ENCODE measurements at places on chromosomes 5 and 9. TPM values are rescaled to one million over a fixed set of nuclear protein-coding genes. Genes with fewer than 3 reads are reported as not detected.
A peak's percentile ranks its signal among the peaks of the same experiment; 100 is the strongest.

The SLC34A3 gene
- total RNA-seq = not detected

The PRDM9 gene
- not detected for total RNA-seq

The FOXD4 gene
- total RNA-seq = not detected

The FGF10 gene
- total RNA-seq = not detected

The F2RL1 gene
- 2.9 TPM for total RNA-seq

The CYLC2 gene
- not detected for total RNA-seq

DNA sequence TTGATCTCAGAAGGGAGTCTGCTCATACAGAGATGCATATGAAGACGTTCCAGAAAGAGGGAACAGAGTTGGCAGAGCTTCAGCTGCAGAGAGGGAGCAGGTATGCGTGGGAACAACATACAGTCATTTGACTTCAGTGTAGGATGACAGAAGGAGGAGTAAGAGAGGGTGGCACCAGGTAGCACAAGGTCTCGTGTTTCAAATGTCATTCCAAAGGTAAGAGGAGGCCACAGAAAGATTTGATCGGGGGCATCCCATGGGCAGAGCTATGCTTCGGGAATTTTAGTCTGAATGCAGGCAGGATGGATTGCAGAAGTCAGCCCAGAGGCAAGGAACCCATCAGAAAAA is 367.1 kb downstream of the CDK5RAP2 start:
- no peaks in the 10 kb centered on the region for H3K27me3 ChIP-seq
- no peak overlapping the region for H3K4me3 ChIP-seq
- no peak overlapping the region for H3K27ac ChIP-seq
- no peak for DNase-seq
- no peaks in the 10 kb centered on the region for H3K4me1 ChIP-seq

GRCh38 chr9:113621980-113622379 is 158.5 kb downstream of the RGS3 start:
- H3K4me3 ChIP-seq = no peak overlapping the region
- H3K36me3 ChIP-seq = no peaks in the 10 kb centered on the region
- H3K4me1 ChIP-seq = peaks cover 42% of the 10 kb centered on the region
- DNase-seq = no peak

DNA sequence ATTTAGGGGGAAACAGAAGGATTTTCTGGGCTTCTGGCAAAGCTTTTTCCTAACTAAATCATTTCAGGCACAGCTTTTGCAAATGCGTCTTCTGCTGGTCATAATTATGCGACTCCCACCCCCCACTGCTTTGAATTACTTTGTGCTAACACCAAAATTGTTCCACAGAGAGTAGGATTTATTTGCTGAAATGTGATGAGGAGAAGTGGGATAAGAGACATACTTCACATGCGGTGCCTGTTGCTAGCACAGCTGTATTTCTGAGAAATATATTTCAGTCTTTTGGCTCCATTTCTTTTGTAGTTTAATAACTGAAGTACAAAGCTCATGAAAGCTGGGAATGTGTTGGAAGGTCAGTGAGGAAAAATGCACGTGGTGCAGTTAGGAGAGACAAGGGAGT is 83.2 kb upstream of the TAS2R1 start:
- H3K27me3 ChIP-seq = peaks cover 7% of the 10 kb centered on the region
- H3K36me3 ChIP-seq = no peaks in the 10 kb centered on the region
- H3K4me3 ChIP-seq = no peak overlapping the region

DNA sequence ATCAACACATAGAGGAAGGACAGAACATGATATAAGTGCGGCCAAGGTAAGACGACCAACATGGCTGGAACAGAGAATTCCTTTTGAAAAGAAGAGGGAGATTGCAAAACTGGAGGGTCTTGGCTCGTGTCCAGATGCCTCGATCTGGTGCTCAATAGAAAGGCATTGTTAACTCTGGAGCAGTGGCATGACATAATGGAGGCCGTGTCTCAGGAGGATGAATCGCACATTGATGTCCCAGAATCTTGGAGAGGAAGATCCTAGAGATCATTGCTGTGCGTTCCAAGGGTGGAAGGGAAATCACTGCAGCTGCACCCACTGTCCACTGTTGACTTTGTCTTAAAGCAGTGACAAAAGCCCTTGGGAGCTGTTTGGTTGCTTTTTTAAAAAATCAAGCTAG is 30.9 kb downstream of the GRAMD2B start:
- H3K27me3 ChIP-seq = no peaks in the 10 kb centered on the region
- peaks cover 8% of the 10 kb centered on the region for H3K36me3 ChIP-seq
- H3K27ac ChIP-seq = no peak overlapping the region
- H3K4me3 ChIP-seq = no peak overlapping the region
- peaks cover 56% of the 10 kb centered on the region for H3K4me1 ChIP-seq

DNA sequence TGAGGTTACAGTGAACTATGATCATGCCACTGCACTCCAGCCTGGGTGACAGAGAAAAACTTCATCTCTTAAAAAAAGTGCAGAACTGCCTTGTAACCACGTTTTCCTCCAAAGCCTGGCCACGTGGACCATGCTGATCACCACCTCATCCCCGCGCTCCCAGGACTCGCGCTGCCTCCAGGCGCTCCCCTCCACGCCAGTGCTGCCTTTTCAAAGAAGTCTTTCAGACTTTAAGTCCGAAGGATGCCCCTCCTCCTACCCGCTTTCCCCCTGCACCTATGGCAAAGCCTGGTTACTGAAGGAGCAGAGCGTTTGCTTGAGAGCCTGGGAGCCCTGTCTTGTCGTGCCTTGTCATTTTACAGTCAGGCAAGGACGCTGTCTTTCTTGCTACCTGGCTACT is 43.8 kb downstream of the HABP4 start:
- peaks cover 13% of the 10 kb centered on the region for H3K36me3 ChIP-seq
- no peak overlapping the region for H3K27ac ChIP-seq
- H3K27me3 ChIP-seq = no peaks in the 10 kb centered on the region
- peaks cover 12% of the 10 kb centered on the region for H3K4me1 ChIP-seq
- H3K4me3 ChIP-seq = no peak overlapping the region

- no peak overlapping the region for H3K27ac ChIP-seq
- H3K4me3 ChIP-seq = no peak overlapping the region
- H3K36me3 ChIP-seq = no peaks in the 10 kb centered on the region
- peaks cover 18% of the 10 kb centered on the region for H3K27me3 ChIP-seq
These were observed 90.3 kb downstream of the DIRAS2 start for GRCh38 chr9:90552317-90552716.

- peaks cover 8% of the 10 kb centered on the region for H3K36me3 ChIP-seq
- no peak for DNase-seq
- no peak overlapping the region for H3K27ac ChIP-seq
- H3K4me1 ChIP-seq = no peaks in the 10 kb centered on the region
- no peak overlapping the region for H3K4me3 ChIP-seq
These were observed 46.6 kb downstream of the ANGPTL2 start for GRCh38 chr9:127075624-127076372.

GRCh38 chr9:123360161-123361085 is 4.4 kb downstream of the CRB2 start:
- H3K4me1 ChIP-seq = peaks cover 3% of the 10 kb centered on the region
- DNase-seq = peak; percentile 38
- no peak overlapping the region for H3K27ac ChIP-seq
- H3K27me3 ChIP-seq = peaks cover 2% of the 10 kb centered on the region

DNA sequence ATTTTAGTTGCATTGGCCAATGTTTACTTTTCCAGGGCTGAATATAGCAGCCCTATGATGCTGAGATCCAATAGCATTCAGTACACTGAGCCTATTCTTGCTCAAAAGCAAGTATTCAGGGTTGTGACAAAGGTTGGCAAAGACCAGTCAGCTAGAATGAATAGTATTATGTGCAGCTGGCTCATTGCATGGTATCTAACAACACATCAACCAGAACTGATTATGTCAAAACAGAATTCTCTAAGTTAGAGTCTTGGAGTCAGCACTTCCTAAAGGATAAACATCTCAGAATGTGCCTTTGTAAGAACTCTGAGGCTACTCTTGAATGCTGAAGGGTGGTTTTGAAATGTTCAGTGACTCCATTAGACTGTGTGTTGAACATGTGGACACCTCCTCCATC is 774.5 kb upstream of the RGMB start:
- no peaks in the 10 kb centered on the region for H3K27me3 ChIP-seq
- no peak overlapping the region for H3K4me3 ChIP-seq
- no peak overlapping the region for H3K27ac ChIP-seq
- no peaks in the 10 kb centered on the region for H3K36me3 ChIP-seq
- H3K4me1 ChIP-seq = no peaks in the 10 kb centered on the region

GRCh38 chr5:39608024-39608423 is 183.2 kb upstream of the DAB2 start:
- H3K27ac ChIP-seq = no peak overlapping the region
- no peak for DNase-seq
- peaks cover 3% of the 10 kb centered on the region for H3K27me3 ChIP-seq
- H3K4me1 ChIP-seq = no peaks in the 10 kb centered on the region
- no peaks in the 10 kb centered on the region for H3K36me3 ChIP-seq

- H3K4me1 ChIP-seq = peaks cover 37% of the 10 kb centered on the region
- H3K27ac ChIP-seq = peak overlapping the region; percentile 97
- DNase-seq = no peak
- H3K4me3 ChIP-seq = peak overlapping the region; percentile 91
These were observed 649 bp downstream of the AP3B1 start for GRCh38 chr5:78293851-78294247.

DNA sequence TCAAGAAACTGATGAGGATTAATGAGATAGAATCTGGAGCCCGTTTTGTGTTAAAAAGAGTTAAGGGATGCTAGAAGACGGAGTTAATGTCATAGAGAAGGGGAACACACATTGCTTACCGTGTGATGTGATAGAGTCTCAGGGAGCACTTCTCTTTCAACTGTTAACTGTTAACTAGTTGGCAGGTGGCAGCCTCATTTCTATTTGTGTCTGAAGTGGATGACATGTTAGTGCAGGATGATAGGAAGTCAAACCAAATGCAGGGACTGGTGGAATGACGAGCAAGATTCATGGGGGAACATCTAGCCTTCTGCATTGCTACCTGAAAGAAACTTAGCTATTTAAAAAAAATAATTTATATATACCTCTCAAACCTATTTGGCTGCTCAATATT is 222.7 kb downstream of the MAST4 start:
- H3K36me3 ChIP-seq = peaks cover 2% of the 10 kb centered on the region
- H3K4me1 ChIP-seq = peaks cover 26% of the 10 kb centered on the region
- no peak overlapping the region for H3K27ac ChIP-seq

DNA sequence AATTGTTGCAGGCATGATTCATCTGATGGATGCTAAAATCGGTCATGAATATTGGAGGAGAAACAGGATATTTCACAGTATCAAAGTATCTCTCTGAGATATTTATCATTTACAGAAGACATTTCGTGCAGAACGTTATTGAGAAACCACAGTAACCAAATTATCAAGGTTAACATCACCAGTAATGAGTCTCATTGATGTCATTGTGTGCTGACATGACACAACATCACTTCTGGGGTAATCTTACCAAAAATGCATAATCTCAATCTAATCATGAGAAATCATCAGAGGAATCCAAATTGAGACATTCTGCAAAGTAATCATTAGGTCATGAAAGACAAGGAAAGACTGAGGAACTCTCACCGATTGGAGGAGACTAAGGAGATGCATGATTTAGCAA is 42.7 kb downstream of the C5orf22 start:
- no peak for DNase-seq
- H3K27ac ChIP-seq = no peak overlapping the region
- no peaks in the 10 kb centered on the region for H3K36me3 ChIP-seq
- H3K27me3 ChIP-seq = peaks cover 14% of the 10 kb centered on the region
- H3K4me3 ChIP-seq = no peak overlapping the region
- no peaks in the 10 kb centered on the region for H3K4me1 ChIP-seq

GRCh38 chr5:27590503-27590902 is 552.1 kb upstream of the CDH9 start:
- H3K27ac ChIP-seq = no peak overlapping the region
- H3K4me1 ChIP-seq = no peaks in the 10 kb centered on the region
- no peak overlapping the region for H3K4me3 ChIP-seq
- no peak for DNase-seq
- H3K27me3 ChIP-seq = no peaks in the 10 kb centered on the region
- no peaks in the 10 kb centered on the region for H3K36me3 ChIP-seq

GRCh38 chr9:130532426-130533080 is 46.8 kb upstream of the FUBP3 start:
- H3K4me3 ChIP-seq = no peak overlapping the region
- H3K36me3 ChIP-seq = no peaks in the 10 kb centered on the region
- peaks cover 11% of the 10 kb centered on the region for H3K4me1 ChIP-seq
- DNase-seq = no peak
- peaks cover 29% of the 10 kb centered on the region for H3K27me3 ChIP-seq

GRCh38 chr5:143044265-143044664 is 274.1 kb downstream of the ARHGAP26 start:
- DNase-seq = no peak
- peaks cover 18% of the 10 kb centered on the region for H3K36me3 ChIP-seq
- no peaks in the 10 kb centered on the region for H3K27me3 ChIP-seq
- H3K4me1 ChIP-seq = peaks cover 4% of the 10 kb centered on the region
- H3K4me3 ChIP-seq = no peak overlapping the region
- H3K27ac ChIP-seq = no peak overlapping the region

Data from activated naive CD4-positive, alpha-beta T cell treated with anti-CD3 and anti-CD28 coated beads for 36 hours (primary cell).